ENCODE measurements at places on chromosomes 3 and 15.
A peak's percentile ranks its signal among the peaks of the same experiment; 100 is the strongest.

- DNase-seq: no peak
Observed at GRCh38 chr3:128420720-128421438, 45.8 kb downstream of the DNAJB8 start.

DNA sequence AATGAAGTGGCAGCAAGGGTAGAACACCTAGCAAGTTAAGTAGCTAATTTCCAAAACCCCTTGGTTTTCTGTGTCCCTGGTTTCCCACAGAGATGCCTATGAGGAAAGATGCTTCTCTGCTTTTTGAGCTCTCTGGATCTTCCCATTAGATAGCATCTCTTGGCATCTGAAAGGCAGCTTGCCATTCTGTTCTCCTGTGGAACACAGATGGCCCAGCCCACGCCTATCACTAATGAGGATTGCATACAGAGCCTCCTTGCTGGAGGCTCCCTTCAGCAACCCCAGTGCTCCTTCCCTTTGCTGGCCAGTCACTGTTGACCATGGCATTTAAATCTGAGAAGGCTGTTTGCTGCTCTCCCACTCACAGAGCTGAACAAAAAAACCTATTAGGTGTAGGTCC is 34.4 kb upstream of the ETV5 start:
- no peak for DNase-seq

GRCh38 chr15:63991706-63992105 is 54.6 kb downstream of the DAPK2 start:
- no peak for DNase-seq

DNA sequence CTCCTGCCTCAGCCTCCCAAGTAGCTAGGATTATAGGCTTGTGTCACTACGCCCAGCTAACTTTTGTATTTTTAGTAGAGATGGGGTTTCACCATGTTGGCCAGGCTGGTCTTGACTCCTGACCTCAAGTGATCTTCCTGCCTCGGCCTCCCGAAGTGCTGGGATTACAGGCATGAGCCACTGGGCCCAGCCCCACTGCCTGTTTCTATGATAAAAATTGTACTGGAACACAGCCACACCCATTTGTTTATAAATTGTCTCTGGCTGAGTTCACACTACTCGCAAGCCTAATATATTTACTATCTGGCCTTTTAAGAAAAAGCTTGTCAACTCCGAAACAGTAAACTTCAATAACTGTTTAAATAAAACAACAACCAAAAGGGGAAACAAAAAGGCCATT is 309.4 kb upstream of the WNT5A start:
- no peak for DNase-seq

DNA sequence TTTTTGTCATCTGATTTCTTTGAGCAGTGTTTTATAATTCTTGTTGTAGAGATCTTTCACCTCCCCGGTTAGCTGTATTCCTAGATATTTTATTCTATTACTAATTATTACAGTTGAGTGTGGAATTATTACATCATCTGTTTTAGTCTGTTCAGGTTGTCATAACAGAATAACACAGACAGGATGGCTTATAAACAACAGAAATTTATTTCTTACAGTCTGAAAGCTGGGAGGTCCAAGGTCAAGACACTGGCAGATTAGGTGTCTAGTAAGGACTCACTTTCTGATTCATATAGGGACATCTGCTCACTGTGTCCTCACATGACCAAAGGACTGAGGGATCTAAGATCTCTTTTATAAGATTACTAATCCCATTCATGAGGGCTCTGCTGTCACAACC is 121.3 kb upstream of the THBS1 start:
- DNase-seq: no peak

- DNase-seq: no peak
Observed at GRCh38 chr15:56047354-56047753, 53.9 kb upstream of the NEDD4 start.

GRCh38 chr3:64228110-64228509 is 2.8 kb upstream of the PRICKLE2 start:
- DNase-seq: no peak

- DNase-seq: no peak
Observed at GRCh38 chr15:57025264-57025926, 107.0 kb downstream of the TCF12 start.

- DNase-seq: no peak
Observed at GRCh38 chr15:34754674-34755418, at the start of gene GJD2. Gene GJD2, minus strand, starts transcription at chr15:34754998. Its CDS starts 510 bp downstream, at chr15:34754488.

DNA sequence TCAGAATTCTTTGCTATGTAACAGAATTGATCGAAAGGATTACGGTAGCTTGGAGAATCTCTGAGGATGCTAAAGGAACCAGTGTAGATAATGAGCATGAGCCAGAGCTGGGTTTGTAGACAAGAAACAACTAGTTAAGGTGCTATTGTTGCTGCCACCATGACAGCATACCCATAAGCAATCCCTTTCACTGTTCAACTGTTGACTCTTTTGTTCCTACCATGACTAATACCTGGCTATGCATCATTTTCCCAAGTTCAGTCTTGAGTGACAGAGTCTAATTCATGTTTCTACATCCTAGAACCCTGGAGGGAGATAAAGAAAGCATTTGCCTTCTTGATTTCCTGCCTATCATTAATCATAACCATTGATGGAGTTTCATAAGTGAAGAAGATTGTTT is 600.3 kb downstream of the OTOL1 start:
- no peak for DNase-seq

GRCh38 chr3:19595884-19596283 is 338.1 kb downstream of the EFHB start:
- no peak for DNase-seq

GRCh38 chr3:76024640-76025039 is 239.3 kb upstream of the ZNF717 start:
- DNase-seq: no peak

DNA sequence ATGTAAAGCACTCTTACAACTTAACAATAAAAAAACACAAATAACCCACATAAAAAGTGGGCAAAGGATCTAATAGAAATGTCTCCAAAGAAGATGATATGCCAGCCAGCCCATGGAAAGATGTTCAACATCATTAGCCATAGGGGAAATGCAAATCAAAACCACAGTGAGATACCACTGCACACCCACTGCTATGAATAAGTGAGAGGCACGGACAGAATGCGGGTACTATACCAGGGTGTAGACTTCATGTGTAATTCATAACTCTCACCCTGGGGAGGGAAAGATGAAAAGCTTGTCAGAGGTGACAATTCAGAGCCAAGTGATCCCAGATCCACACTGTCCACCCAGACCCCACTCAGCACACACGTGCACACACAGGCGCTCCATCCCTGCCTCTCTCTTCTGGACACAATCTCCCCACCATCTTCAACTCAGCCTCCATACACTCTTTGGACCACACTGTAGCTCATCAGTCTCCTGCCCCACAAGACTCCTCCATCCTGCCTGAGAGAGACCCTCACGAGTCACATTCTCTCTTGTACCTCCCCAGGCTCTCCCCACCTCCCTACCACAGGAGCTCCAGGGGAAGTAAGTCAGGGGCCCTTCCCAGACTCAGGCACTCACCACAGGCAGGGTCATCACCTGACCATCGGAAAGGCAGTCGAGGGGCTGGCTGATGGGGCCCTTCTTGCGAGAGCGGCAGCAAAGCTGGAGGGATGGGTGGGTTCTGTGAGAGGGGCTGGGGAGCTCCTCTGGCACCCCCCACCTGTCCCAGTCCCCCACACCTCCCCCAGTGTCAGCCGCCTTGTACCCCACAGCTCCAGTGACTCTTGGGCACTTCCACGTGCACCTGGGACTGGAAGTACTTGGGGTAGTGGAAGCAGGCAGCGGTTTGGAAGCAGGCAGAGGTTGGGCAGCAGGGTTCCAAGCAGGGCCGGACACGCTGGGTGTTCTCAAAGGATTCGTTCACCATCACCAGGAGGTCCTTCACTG is 21.3 kb downstream of the PLA2G4E start:
- peak; percentile 4 for DNase-seq

GRCh38 chr15:40766906-40767837 is 2.6 kb upstream of the C15orf62 start:
- no peak for DNase-seq

DNA sequence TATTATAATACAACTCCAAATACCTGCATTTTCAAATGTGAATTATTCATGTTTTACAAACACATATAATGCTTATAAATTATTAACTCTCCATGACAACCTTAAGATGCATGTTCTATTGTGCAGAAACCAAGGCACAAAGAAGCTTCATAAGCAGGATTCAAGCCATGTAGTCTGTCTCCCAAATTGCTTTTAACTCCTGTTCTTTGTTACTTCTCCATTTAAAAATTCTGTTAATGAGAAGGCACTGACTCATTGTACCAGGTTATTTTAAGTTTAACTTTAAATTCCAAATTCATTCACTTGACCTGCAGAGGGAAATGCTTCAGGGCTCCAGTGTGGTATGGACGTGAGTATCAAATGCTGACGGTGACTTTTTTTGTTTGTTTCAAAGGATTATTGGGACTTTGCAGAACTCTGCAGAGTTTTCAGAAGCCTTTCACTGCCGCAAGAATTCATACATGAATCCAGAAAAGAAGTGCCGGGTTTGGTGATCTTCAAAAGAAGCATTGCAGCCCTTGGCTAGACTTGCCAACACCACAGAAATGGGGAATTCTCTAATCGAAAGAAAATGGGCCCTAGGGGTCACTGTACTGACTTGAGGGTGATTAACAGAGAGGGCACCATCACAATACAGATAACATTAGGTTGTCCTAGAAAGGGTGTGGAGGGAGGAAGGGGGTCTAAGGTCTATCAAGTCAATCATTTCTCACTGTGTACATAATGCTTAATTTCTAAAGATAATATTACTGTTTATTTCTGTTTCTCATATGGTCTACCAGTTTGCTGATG is 100.0 kb downstream of the MME start:
- no peak for DNase-seq
